ENCODE measurements at places on chromosomes 5 and 9. TPM values are rescaled to one million over a fixed set of nuclear protein-coding genes. Genes with fewer than 3 reads are reported as not detected.

GRCh38 chr9:122389799-122390481, 19.1 kb downstream of the PTGS1 start:
- peak; percentile 8 for DNase-seq

GRCh38 chr5:116315531-116315930, 230.7 kb downstream of the COMMD10 start:
- no peak for DNase-seq

GRCh38 chr9:128370367-128370751, 815 bp upstream of the URM1 start:
- no peak for DNase-seq

DNA sequence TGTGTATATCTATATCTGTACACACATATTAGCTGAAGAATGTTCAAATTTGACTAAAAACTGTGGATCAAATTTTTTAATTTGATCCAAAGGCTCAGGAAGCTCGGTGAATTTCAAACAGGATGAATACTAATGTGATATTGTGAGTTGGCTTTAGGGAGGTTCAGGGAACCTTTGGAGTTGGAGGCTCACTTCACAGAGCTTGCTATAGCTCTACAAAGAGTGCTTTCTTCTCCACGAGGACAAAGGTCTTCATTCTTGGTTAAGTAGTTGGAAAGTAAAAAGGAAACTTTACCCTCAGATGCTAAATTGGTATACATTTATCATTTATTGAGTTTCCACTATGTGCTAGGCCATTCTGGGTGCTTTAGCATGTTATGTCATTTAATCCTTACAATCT, 36.3 kb upstream of the MTAP start:
- no peak for DNase-seq

DNA sequence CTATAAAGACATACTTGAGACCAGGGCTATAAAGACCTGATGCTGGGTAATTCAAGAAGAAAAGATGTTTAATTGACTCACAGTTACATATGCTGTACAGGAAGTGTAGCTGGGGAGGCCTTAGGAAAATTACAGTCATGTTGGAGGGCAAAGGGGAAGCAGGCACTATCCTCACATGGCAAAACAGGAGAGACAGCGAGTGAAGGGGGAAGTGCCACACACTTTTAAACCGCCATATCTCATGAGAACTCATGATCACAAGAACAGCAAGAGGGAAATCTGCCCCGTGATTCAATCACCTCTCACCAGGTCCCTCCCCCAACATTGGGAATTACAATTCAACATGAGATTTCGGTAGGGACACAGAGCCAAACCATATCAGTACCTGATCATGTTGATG, 89.9 kb upstream of the ADAMTSL1 start:
- no peak for DNase-seq

DNA sequence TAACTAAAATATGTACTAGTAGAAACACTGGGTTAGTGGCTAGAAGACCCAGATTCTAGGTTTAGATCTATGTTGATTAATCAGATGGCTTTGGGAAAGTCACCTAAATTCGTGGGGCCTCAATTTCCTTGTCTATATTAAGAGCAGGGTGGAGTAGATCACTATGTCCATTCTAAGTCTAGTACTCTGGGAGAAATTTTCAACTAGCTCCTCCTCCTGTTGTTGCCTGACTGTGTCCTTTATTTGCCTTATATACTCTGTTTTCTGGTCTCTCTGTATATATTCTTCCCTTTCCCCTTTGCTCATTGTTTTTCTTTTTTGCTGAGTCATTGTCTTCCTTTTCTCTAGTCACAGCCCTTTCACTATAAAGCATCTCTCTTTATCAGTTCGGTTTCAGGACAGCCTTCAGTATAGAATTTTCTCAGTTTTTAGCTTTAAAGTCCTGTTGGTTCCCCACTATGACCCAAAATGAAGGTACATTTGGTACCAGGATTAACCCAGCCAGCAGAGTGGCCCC, 44.5 kb upstream of the CDH6 start:
- no peak for DNase-seq

DNA sequence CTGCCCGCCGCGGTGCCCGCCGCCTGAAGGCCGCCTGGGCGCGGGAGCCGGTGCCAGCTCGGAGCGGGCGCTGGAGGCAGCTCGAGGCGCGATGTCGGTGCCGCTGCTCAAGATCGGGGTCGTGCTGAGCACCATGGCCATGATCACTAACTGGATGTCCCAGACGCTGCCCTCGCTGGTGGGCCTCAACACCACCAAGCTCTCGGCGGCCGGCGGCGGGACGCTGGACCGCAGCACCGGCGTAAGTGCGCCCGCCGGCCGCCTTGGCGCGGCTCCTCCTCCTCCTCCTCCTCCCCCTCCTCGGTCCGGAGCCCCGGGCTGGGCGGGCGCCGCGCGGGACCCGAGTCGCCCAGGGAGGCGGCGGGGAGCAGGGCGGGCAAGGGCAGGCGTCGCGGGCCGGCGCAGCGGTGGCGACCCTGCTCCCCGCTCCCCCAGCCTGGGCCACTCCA, 455 bp downstream of the OLFM1 start:
- DNase-seq, result no peak

GRCh38 chr9:92325991-92326500, 293 bp downstream of the CENPP start:
- no peak for DNase-seq

DNA sequence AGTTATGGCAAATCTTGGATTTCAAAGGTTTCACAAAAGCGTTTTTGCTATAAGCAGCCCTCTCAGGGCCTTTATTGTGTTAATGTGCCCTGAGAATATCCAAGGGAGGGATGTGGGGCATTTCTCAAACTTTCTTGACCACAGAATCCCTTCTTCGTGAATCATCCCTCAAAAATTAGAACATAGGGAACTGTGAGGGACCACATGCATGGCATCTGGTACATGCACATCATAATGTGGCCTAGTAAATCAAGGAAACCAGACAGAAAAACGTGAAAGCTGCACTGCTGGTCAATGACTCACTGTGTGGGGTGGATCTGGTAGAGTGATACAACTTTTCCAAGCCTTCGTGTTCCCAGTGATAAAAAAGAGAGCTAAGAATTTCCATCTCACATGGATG, 22.4 kb downstream of the DDX31 start:
- DNase-seq, result no peak

DNA sequence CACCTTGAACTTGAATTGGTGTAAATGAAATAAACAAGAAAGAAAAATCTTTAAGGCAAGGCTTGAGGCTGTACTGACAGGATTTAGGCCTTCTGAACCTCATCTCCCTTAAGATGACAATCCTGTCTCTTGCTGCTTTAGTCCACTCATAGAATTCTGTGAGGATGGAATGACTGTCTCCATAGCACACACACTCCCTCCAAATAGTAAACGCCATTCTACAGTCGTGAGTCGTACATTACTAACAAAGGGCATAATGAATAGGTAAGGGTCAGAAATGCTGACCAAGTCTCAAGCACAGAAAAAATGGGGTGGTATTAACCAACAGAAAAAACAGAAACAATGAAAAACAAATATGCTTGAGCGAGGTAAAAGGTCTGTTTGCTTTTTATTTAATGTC, 71.8 kb upstream of the SIMC1 start:
- DNase-seq, result no peak

DNA sequence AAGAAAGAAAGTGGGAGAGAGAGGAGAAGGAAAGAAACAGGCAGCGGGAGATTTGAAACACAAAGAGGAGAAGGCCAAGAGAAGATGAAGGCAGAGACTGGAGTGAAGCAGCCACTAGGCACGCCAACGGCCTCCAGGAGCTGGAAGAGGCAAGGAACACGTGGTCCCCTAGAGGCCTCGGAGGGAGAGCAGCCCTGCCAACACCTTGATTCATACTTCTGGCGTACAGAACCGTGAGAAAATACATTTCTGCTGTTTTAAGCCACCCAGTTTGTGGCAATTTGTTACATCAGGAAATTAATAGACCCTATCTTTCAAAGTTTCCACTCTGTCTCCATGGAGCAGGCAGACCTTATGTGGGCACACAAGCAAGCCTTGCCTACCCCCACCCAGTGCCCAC, 133.4 kb downstream of the ACTL7B start:
- no peak for DNase-seq

DNA sequence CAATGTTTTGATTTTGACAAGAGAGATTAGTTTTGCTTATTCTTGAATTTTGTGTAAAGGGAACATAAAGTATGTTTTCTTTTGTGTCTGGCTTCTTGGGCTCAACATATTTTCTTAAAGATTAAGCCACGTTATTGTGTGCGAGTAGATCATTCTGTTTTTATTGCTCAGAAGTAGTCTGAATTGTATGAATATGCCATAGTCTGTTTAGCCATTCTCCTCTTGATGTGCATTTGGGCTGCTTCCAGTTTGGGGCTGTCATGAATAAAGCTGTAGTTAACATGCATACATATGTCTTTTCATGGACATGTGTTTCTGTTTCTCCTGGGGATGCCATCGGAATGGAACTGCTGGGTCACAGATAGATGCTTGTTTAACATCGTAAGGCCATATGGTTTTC, 198.9 kb downstream of the FANCC start:
- no peak for DNase-seq

DNA sequence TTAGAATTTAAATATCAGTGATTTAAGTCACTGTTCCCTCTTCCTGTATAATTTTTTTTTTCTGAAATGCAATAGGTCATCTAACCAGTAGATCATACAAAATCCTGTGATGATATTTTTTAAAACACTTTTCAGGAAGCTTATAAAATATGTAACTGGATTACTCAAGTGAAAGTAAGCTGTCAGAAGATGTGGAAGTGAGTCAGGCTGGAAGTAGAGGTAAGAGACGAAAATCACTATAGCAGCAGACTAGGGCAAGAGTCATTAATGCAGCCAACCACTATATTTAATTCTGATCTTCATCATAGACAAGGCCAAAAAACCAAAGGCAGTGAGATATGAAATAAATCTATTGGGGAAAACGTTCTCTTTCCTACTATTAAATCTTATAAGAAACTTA, 65.7 kb upstream of the C6 start:
- DNase-seq, result no peak

DNA sequence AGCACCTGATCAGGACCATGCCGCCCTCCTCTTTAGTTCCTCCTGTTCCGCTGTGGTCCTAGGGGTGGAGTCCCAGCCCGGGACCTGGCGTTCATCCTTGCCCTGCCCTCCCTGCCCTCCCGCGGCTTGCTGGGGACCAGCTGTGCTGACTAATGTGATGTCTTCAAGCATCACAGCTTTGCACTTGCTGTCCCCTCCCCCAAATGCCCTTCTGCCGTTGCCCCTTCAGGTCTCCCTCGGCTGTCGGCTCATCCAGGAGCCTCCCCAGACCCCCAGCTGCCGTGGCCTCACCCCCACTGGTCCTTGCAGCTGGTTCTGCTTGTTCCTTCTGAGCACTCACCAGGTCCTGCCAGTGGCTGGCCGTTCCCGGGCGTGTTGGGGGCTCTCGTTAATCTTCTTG, 19.9 kb downstream of the RXRA start:
- no peak for DNase-seq

- DNase-seq, result no peak
These were observed 158.6 kb downstream of the MELK start for GRCh38 chr9:36731068-36731956.

DNA sequence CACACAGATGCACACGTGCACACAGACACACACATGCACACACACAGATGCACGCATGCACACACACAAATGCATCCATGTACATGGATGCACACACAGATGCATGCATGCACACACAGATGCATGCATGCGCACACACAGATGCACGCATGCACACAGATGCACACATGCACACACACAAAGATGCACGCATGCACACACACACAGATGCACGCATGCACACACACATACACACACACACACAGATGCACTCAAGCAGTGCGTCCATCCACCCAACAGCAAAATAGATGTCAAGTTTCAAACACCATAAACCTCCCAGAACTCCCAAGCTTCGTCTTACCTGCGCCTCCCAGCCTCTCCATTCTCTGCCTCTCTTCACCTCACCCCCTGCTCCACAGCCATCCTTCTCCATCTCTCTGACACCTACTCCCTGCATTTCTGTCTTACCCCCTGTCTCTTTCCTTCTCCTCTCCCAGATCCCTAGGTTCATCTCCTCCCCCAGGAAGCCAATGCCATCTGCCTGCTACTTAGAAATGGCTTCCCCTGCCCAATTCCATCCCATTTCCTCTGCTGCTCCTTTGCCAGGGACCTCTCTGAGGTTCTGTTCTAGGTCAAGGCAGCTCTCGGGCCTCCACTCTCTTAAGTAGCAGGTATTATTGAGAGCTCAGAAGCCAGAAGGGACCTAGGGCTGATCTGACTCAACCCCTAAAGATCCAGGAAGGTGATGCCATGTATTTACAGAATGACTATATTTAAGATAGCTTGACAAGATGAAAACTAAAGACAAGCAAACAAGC, 297.2 kb downstream of the MED10 start:
- no peak for DNase-seq

GRCh38 chr9:135105211-135105745, 17.8 kb downstream of the OLFM1 start:
- DNase-seq, result no peak

- no peak for DNase-seq
These were observed 51.6 kb upstream of the PHYKPL start for GRCh38 chr5:178284093-178284675.

- no peak for DNase-seq
These were observed 138.0 kb upstream of the GHR start for GRCh38 chr5:42285230-42285629.

- DNase-seq, result no peak
These were observed 639.7 kb downstream of the CCDC171 start for GRCh38 chr9:16192403-16193017.

The TSLP gene
- polyA plus RNA-seq, result 0.60 TPM

The INSL6 gene
- not detected for polyA plus RNA-seq

The PIP5KL1 gene
- polyA plus RNA-seq, result 4.3 TPM

The BARX1 gene
- not detected for polyA plus RNA-seq

The PDE4D gene
- 9.2 TPM for polyA plus RNA-seq

The FRMPD1 gene
- polyA plus RNA-seq, result 0.90 TPM

The FBN2 gene
- 0.11 TPM for polyA plus RNA-seq

The ASPN gene
- polyA plus RNA-seq, result 3.2 TPM

The CLIC3 gene
- 2.1 TPM for polyA plus RNA-seq

The KCNV2 gene
- not detected for polyA plus RNA-seq

The TEK gene
- polyA plus RNA-seq, result 16.1 TPM

The ANKRD18B gene
- polyA plus RNA-seq, result not detected

The KCNIP1 gene
- polyA plus RNA-seq, result 3.1 TPM

The PPP3R2 gene
- polyA plus RNA-seq, result not detected

Measured in kidney (tissue), 22 donors.